ENCODE measurements at places on chromosomes 5 and 9.

DNA sequence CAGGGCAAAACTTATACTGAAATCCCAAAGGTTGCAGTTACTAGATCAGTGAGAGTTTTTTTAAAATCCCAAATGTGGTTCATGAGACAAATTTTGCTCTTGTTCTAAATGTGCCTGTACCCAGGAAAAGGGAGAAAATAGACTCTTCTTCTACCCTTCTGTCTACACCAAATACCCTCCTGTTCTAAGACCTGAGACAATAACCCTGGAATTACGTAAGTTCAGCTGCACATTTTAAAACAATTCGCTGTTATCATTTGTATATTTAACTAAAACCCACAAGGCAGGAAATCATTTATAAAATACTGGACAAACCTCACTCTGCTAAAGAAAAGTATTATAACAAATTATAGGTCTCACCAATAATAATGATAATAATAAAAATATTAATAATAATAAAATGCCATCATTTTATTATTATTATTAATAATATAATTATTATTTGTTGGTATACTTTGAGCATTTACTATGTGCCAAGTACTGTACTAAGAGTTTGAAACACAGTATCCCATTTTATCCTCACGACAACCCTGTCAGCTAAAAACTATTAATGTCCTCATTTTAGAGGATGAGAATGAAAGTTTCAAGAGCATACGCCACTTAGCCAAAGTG lies 49.8 kb upstream of the AFAP1L1 start:
- no peak for DNase-seq

- DNase-seq = no peak
Measured at GRCh38 chr5:41918105-41918504, 7.0 kb upstream of the FBXO4 start.

DNA sequence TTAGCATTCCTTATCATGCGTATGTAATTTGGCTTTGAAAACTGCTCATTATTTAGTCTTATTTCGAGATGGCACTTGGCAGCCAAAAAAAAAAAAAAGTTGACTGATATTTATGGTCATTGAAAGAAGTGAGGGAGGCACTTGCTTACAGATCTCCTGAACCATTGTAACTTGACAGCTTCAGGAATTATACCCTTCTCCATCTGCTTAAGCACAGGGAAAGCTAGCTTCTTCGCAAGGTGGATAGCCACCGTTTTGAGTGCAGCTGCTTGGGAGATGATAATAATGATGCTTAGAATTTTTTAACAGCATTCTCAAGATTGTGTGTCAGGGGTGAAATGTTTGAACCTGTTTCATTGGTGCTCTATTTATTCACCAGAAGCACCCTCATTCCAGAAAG lies 116.1 kb downstream of the GIN1 start:
- DNase-seq = no peak

DNA sequence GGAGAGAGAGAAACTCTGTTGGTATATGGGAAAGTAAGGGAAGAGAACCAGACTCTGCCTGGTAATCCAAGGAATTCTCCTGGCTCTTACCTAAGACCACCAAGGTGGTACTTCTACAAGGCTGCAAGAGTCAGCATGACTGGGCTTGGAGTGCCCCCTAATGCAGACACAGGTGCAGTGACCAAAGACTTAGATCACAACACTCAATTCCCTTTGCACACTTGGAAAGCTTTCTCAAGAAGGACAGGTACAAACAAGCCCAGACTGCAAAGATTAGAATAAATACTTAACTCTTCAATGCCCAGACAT lies 25.2 kb downstream of the UGT3A2 start:
- DNase-seq = no peak

- DNase-seq = no peak
Measured at GRCh38 chr9:278651-279050, 64.0 kb downstream of the DOCK8 start.

- DNase-seq = no peak
Measured at GRCh38 chr5:105789246-105789645, 1881.5 kb downstream of the EFNA5 start.

- DNase-seq = peak; percentile 92
Measured at GRCh38 chr9:70413464-70413798, 1.0 kb downstream of the KLF9 start.

GRCh38 chr9:35258660-35259474 lies 97.1 kb downstream of the UNC13B start:
- peak; percentile 78 for DNase-seq

DNA sequence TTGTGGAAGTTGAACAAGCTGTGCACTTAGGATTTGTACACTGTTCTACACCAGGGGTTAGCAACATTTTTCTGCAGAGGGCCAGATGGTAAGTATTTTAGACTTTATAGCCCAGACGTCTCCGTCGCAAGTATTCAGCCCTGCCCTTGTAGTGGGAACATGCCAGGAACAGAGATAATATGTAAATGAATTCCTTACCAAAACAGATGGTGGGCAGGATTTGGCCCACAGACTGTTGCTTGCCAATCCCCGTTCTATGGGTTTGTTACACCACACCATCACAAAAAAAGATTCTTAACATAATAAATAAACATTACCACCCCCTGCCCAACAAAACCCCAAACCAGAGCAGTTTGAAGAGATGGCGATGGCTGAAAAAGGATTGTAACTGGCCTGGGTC lies 74.3 kb downstream of the AMBP start:
- no peak for DNase-seq

- DNase-seq = peak; percentile 71
Measured at GRCh38 chr9:16213781-16214515, 656.5 kb downstream of the BNC2 start.

DNA sequence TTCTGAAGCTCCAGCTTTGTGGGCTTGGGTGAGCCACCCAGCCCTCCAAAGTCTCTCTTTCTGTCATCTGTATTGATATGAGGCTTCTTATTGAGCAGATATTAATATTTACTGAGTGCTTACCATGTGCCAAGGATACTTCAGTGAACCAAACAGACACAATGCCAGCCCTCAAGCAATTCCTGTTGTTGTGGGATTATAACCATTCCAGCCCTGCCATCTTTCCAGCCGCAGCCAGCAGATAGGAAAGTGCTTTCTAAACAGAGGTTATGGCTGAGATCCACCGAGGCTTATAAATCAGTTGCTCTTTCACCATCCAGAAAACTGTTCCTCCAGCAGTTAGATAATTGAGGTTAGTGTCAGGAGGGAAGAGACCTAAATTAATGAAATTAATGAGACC lies 137.7 kb upstream of the ALDH1B1 start:
- no peak for DNase-seq

DNA sequence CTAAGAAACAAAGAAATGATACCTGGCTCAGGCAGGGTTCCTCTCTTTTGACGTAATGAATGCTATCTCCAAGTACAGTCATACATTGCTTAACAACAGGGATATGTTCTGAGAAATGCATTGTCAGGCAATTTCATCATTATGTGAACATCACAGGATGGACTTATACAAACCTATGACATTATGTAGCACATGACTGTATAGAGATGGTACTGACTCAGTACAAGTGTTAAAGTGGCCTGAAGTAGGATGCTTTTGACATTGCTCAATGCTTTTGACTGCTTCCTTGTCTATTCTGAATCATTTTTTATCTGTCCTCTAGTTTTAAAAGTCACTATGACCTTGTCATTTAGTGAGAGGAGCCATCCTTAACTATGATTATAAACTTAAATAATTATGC lies 147.6 kb downstream of the NR2F1-AS1 start:
- DNase-seq = no peak

GRCh38 chr5:1733369-1733768 lies 66.3 kb downstream of the MRPL36 start:
- no peak for DNase-seq

GRCh38 chr5:54289769-54290168 lies 20.6 kb downstream of the ARL15 start:
- DNase-seq = no peak

GRCh38 chr5:111235635-111236034 lies 11.5 kb downstream of the CAMK4 start:
- DNase-seq = no peak

DNA sequence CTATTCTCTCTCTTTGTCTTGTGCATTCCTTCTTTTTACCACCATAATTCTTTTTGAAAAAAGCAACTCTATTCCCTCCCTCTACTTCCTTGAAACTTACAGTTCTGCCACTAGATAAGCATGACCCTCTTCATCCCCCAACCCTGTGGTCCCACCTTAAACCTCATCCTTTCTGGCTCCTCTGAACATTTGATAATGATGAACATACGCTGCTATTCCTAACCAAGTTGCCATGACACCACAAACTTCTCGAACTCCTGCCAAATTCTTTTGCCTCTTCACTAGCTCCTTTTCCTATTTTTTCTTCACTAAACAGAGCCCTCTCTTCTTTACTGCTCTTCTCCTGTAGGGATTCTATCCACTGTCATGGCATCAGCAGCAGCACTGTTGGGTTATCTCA lies 57.1 kb downstream of the MOCS2 start:
- no peak for DNase-seq

DNA sequence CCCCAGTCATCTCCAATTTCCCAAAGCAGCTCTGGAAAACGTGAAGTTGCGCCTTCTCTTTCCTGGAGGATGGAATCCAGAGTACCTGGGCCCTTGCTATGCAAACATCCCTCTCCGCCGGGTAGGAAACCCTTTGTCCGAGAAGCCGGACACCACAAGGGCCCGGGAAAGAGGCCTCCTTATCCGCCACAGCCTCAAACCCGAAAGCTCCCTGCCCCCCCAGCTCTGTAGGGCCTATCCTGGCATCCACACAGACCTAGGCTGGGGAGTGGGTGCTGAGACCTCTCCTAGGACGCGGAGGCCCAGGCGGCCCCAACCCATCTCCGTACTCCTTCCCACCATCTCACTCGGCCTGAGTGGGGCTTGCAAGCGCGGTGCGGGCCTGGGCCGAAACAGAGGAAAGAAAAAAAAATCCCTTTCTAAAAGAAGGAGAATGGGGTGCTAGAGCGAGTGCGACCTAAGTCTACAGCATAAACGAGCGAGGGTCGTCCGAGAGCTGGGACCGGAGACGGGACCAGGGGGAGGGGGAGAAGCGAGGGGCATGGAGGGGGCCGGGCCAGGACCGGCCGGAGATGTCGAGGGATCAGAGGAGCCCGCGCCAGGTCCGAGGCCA lies 624 bp downstream of the FBXW11 start:
- no peak for DNase-seq

DNA sequence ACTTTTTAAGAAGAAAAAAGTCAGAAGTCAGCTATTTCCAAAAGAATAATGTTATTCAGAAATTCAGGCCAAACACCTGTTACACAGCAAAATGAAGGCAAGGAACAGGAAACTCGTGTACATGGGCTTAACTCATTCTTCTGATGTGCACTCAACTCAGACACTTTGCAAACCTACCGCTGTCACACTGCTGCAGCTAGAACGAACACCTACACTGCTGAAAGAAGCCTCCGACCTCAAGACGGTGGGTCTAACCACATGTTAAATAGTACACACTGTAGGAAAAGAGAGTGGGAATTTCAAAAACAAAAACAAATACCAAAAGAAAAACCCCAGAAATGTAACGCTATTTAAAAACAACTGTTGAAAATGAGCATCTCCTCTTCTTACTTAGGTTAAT lies 384.5 kb downstream of the IRX1 start:
- no peak for DNase-seq

DNA sequence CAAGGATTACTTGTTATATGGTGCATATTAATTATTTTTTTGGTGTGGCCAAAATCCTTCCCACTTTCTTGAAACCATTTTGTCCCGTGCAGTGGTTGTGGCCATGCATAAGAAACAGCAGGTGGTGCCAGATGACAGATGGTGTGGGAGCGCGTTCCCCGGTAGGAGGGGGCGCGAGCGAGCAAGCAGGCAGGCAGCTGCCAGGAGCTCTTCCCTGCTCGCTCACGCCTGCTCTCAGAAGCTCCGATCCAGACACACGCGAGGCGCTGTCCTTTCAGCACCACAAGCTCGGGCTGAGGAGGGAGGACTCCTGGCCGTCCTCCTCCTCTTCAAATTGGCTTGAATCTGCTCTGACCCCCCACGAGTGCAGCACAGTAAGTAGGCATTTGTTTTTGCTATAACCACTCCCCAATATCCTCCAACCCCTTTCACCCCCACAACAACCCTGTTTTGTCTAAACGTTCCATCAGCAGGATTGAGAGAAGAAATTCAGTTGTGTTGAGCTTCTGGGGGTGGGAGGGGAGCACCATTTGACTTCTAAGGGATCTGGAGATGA lies at the start of gene NSG2:
Gene NSG2, plus strand, starts transcription at position 237 of the 556 bp plus-strand sequence. CDS start 1,050 bp downstream, outside the sequence.
- DNase-seq = peak; percentile 91

- no peak for DNase-seq
Measured at GRCh38 chr5:167587772-167588437, 703.5 kb upstream of the WWC1 start.

- peak; percentile 82 for DNase-seq
Measured at GRCh38 chr9:127336506-127337352, 60.2 kb upstream of the SLC2A8 start.

- DNase-seq = no peak
Measured at GRCh38 chr9:131167936-131168335, 42.5 kb downstream of the NUP214 start.

DNA sequence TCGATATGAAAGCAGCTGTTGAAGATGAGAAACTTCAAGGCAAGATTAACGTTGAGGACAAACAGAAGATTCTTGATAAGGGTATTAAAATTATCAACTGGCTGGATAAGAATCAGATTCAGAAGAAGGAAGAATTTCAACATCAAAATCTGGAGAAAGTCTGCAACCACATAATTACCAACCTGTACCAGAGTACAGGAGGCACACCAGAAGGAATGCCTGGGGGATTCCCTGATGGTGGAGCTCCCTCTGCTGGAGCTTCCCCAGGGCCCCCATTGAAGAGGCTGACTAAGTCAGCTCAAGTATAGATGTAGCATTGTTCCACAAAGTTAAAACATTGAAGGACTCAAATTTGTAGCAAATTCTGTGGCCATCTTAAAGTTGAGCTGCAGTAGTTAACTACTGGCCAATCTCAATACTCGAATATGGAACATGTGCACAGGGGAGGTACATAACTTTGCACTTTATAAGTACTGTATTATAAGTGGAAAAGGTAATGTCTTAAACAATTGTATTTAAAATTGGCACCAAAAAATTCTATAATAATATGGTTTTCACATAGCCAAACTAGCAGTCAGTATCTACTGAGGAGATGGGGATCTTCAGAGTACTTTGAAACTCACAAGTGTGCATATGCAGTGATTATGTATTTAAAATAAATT lies 237.5 kb downstream of the CHSY3 start:
- no peak for DNase-seq

DNA sequence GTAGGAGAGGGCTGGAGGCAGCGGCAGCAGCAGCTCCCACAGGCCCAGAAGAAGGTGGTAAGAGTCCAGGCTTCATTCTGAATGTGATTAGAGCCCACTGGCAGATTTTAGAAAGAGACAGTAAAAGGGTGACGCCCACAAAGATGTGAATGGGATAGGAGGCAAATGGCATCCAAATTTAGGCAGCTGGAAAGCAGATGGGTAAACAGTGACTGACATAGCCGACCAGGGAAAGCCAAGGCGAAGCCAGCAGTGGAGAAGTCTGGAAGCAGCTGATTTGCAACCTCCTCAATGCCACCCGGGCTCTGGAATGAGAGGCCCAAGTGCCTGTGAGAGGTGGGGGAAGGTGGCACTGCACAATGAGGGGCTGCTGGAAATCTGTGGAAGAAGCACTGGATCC lies 103.3 kb downstream of the C5orf15 start:
- no peak for DNase-seq

- DNase-seq = no peak
Measured at GRCh38 chr5:81829242-81829641, 78.3 kb upstream of the SSBP2 start.

- DNase-seq = no peak
Measured at GRCh38 chr5:8905021-8905420, 640.9 kb downstream of the SEMA5A start.
